ENCODE measurements at places on chromosomes 2 and 18.

DNA sequence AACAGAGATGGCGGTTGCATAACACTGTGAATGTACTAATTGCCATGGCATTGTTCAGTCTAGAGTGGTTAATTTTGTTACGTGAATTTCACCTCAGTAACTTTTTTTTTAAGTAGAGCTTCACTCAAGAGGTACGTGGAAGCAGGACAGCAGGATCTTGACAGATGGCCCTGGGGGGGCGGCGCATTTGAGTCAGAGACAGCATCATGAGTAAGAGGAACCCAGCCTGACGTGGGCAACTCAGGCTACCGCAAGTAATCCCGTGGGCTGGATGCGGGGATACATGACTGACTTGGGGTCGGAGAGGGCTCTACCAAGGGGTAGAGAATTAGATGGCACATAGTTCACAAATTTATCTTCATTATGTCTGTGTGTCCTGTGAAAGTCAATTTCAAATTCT lies 38.1 kb upstream of the DAPL1 start:
- DNase-seq, result no peak

DNA sequence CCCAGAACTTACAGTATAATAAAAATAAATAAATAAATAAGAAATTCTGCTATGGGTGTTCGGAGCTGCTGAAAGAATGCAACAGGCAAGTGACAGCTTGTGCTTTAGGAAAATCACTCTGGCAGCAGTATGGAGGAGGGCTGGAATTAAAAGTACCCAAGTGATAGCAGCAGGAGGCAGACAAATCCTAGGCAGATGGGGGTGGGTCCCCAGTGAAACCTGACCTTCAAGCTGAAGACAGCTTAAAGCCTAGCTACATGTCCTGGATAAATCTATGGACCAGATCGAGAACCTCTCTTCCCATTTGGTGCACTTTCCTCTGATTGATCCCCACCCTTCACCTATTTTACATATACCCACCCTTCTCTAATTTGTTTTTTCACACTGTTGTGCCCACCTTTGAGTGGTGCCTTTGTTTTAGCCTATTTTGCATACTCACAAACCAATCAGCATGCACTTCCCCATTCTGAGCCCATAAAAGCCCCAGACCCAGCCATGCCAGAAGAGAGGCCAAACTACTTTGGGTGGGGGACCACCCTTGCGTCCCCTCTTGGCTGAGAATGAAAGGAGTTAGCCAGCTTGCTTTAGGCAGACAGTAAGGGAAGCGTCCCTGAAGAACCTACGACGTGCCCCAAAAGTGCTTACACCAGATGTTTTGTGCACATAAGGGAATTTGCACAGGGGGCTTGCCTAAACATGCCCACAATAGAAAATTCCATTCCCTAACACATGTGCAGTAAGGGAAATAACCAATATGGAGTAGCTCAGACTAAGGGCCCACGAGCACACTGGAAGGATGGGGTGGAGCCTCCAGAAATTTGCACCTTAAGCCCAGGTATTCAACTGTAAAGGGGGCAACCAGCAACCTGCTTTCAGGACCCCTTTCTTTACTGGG lies 3.0 kb downstream of the METTL8 start:
- no peak for DNase-seq

DNA sequence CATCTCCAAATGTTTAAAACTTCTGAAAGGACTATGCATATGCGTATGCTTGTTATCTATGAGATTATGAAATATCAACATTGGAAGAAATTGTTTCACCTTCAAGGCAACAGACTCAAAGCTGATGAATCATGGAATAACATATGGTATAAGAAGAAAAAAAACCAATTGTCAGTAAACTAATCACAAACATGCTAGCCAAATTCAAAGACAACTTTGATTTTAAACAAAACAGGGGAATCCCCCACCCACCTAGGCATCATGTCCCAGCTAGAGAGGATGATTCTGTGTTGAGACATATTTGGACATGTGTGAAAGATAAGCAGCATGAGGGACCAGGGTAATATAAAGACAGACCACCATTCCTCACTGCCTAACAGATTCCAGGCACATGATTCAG lies 147.7 kb downstream of the WDPCP start:
- no peak for DNase-seq

- no peak for DNase-seq
Observed at GRCh38 chr2:229178706-229179105, 92.4 kb downstream of the PID1 start.

DNA sequence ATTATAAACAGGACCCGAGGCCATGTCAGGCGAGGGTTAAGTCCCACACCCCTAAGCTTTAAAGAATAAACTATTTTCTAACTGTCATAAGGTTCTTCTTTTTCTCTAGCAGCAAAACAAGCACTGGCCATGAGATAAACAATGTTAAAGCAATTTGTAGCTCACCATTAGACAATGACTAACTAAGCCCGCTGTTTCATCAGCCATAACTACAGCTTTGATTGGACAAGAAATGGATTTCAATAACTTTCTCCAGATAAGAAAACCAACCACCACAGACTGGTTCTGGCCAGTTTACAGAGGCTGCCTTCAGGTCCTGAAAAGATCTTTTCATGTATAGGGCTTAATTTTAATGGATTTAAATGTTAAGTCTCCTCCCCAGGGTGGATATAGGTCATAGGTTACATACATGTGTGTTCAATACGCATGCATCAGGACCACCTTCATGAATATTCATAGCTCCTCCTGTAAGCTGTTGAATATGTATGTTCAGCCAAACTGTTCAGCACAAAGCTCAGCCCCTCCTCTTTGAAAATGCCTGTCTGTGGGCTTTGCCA lies 108.7 kb upstream of the RAB6C start:
- DNase-seq, result no peak

GRCh38 chr18:63867368-63868125 lies 20.0 kb upstream of the SERPINB2 start:
- DNase-seq, result no peak

GRCh38 chr2:26421961-26422360 lies 20.2 kb downstream of the DRC1 start:
- DNase-seq, result no peak

GRCh38 chr2:70517804-70518203 lies 35.8 kb downstream of the TGFA start:
- no peak for DNase-seq

DNA sequence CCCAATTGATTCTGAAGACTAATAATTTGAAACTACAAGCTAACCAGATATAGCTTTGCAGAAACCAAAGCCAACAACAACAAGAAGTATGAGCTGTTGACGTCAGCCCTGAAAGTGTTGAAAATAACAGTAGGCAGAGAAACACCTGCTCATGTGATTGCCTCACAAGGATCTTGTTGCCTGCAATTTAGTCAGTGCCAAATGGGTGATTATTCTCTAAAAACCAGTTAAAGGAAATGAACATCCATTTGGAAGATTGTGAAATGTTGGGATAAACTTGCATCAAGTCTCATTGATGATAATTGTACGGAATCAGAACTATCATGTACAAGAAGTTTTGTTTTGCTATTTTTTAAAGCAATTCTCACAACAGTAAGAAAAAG lies 2.8 kb downstream of the CYTIP start:
- no peak for DNase-seq

- DNase-seq, result no peak
Observed at GRCh38 chr18:44835703-44836102, 155.0 kb downstream of the SETBP1 start.

- DNase-seq, result no peak
Observed at GRCh38 chr2:8953525-8953924, 50.0 kb downstream of the MBOAT2 start.

DNA sequence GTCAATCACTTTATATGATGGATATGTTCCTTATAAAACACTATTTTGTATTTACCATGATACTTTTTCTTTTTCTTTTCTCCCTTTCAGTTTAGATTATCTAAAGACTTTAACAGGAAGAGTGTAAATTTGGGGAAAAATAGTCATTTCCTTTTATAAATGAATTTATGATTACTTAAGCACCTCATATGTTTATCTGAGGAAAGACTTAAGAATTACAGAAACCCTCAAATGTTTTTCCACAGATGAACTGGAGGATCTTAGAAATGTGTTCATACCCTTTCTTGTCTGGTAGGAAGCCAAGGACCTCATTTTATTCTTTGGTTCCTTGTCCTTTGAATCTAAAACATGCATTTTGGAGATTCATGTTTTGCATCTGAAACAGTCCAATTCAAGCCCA lies 36.7 kb downstream of the MAPRE2 start:
- no peak for DNase-seq

GRCh38 chr2:29360016-29360784 lies 245.0 kb downstream of the CLIP4 start:
- no peak for DNase-seq

Data from mesothelial cell of epicardium (in vitro differentiated cells).